Stimulated activated CD8-positive, alpha-beta memory T cell treated with anti-CD3 and anti-CD28 coated beads, Interleukin-7, amount 100 ng/mL, for 1 hour (primary cell): ENCODE measurements at places on chromosomes 6 and 20.

DNA sequence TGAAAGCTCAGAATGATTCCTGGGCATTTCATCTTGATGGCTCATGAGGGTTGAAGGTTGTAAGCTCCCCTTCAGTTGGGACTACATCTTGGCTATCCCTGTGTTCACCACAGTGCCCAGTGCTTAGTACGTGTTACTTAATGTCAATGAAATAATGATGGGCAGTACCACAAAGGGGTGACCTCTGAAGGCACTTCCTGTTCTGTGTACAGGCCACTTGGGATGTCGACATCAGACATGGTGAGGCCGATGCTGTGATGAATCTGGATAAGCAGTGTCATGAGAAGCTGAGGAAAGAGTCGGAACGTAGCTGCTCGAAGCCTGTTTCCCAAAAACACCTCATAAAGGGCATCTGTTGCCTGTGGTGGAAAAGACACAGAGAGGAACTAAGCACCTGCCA is 27.6 kb upstream of the RBL1 start:
- no peak for DNase-seq

DNA sequence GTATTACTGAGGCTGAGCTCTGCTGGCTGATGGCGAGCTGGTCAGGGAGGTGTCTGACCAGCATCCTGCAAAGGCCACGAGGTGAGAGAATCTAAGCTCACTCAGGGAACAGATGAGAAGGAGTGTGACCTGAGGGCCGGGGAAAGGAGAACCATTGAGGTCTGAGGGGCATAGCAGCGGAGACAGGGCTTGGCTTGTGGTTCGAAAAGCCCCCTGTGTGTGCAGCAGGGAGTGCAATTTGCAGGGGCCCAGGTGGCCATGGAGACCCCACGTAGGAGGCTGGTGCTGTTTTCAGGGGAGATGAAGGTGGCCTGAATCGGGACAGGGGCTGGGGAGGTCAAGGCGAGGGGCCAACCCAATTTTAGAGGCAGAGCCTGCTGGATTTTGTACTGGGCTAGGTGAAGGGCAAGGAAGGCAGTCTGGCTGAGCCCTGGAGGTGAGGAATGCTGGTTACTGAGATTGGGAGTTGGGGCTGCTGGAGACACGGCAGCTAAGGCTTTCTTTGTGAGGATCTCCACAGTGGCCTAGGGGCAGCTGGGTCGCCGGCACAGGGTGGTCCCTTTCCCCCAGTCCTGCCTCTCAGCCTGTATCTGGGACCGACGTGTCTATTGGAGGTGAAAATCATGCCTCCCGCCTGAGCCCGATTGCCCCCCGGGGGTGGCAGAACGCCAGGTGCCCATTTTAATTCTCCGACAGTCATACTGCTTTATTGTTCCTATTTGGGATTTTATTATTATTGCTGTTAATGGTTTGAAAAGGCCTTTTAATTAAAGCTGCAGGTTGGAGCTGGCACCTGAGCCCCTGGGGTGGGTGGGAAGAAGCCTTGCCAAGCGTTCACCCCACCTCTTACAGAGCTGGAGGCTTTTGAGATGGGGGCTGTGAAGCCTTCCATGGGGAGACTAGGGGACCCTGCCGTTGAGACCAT is 28.4 kb downstream of the DLGAP4 start:
- DNase-seq: no peak

- no peak for DNase-seq
Observed at GRCh38 chr6:69232008-69232407, 564.8 kb downstream of the LMBRD1 start.

GRCh38 chr6:88490195-88490907 is 324.2 kb upstream of the CNR1 start:
- no peak for DNase-seq

GRCh38 chr6:112822769-112823168 is 475.6 kb downstream of the RFPL4B start:
- DNase-seq: no peak

- DNase-seq: no peak
Observed at GRCh38 chr20:34473262-34473883, 42.8 kb upstream of the DYNLRB1 start.

DNA sequence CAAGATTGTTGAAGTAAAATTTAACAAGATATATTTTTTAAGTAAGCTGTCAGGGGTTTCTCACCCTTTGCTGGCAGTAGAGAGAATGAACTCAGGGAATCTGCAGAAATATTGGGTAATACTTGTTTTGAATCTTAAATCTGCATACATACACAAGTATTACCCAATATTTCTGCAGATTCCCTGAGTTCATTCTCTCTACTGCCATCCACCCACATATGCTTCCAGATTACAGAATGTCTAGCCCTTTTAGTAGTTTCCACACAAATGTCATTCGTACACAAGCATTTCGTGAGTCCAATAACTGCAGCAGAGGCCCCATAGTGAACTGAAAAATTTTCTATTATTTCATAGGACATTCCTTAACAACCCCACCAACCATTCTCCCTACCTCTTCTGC is 69.6 kb upstream of the TNFRSF21 start:
- DNase-seq: no peak

DNA sequence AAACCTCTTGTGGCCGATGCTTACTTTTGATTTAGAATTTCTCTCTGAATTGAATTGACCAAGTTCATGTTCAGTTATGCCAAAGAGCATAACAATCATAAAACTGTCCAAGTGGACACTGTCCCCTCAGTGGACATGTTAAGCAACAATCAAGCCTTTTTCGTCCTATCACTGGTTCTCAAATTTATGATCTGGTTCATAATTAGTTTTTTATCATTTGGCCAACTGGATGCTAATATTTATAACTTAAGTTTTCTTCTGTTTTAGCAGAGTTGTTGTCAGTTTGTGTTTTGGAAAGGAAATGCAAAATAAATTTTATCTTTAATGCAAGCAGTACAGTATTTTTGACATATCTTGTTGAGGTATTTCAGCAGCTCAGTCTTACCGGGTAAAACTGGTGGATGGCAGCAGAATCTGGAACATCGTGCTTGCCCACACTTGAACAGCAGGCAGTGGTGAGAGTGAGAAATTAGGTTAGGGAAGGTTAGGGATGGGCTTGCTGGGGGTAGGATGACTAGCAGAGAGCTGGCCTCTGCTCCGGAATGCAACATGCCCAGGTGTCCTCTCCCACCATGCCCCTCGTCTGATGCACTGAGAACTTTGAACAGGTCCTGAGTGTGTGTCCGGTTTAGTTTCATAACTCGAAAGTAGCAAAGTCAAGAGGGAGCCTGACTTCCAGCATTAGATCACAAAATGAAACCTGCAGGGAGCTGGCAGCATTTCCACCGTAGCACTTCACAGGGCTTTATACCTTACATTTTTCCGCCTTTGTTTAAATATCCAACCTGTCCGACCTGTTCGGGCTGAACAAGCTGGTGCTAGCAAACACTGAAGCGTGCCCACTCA is 93.1 kb downstream of the RREB1 start:
- DNase-seq: no peak

- DNase-seq: no peak
Observed at GRCh38 chr20:51752343-51752951, 15.7 kb downstream of the ATP9A start.

DNA sequence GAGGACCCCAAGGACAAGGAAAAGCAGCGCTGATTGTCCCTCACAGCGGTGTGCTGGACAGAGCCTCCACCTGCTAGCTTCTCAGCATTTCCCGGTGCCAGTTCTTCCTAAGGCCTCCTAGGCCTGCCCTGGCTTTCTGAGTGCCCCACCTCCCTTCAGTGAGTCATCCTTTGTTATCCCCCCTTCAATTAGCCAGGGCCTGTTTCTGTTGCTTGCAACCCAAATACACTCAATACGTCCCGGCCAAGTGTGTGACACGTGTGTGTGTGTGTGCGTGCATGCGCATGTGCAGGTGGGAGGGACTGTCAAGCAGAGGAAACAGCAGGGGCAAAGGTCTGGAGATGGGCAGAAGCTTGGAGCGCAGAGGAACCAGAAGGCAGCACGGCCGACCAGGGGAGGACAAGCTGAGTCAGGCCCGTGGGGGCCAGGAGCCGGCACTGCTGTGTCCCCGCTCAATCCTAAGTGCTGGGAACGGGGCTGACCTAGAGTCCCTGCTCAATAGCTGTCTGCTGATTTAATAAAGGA is 159.8 kb downstream of the PREX1 start:
- DNase-seq: no peak

GRCh38 chr6:144094731-144095133 is 641 bp downstream of the SF3B5 start:
- no peak for DNase-seq

GRCh38 chr6:39197521-39197920 is 31.8 kb downstream of the KCNK5 start:
- DNase-seq: no peak

DNA sequence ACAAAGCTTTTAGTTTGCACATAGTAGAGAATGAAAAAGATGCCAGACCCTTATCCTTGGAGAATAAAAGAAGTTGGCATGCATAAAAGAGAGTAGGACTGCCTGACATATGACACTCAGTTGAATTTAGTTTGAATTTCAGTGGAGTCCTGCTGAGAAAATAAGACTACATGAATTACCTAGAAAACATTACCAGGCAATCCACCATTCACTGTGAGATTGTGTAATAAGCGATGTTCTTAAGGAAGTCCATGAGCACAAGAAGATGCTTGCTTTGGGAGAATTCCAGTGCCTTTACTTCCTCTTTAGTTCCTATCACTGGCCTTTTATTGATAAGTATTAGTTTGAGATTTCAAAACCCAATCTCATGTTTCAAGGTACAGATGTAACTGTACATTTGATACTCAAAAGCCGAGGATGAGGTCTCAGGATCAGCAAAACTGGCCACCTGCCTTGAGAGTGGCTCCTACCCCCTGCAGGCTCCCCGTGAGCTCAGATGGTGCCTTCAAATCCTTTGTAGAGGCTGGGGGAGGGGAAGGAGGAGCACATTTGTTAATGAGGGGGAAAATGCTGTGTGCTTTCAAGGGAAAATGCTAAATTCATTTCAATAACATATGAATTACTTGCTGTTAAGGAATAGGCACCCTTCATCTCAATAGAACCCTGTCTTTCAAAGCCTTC is 11.2 kb upstream of the UNC93A start:
- no peak for DNase-seq

DNA sequence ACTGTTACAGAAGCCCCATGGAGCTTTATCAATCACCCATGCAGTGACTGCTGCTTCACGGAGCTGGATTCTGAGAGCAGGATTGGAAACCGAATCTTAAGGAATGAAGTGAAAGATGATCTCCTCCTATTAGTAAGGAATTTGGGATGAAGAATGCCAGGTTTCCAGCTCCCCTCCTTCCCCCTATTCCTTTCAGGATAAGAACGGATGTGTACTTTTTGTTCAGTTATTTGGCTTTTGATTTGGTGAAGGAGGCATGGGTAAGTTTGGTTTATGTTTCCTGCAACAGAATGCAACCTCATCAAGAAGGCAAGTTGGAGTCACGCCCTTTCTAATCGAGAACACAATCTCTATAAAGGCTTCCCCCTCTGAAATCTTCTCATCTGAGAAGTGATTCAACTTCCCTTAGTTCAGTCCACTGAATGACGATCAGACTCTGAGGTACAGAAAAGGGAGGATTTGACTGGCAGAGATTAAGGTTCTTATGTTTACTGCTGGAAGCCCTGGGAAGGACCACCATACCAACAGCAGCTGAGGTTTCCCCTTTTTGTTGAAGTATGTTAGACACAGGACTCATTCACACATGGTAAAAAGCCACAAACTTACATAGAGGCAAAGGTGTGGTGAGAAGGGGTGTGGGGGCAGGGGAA is 5.5 kb downstream of the ELMO2 start:
- DNase-seq: no peak

GRCh38 chr6:71049198-71049770 is 92.4 kb upstream of the B3GAT2 start:
- no peak for DNase-seq

DNA sequence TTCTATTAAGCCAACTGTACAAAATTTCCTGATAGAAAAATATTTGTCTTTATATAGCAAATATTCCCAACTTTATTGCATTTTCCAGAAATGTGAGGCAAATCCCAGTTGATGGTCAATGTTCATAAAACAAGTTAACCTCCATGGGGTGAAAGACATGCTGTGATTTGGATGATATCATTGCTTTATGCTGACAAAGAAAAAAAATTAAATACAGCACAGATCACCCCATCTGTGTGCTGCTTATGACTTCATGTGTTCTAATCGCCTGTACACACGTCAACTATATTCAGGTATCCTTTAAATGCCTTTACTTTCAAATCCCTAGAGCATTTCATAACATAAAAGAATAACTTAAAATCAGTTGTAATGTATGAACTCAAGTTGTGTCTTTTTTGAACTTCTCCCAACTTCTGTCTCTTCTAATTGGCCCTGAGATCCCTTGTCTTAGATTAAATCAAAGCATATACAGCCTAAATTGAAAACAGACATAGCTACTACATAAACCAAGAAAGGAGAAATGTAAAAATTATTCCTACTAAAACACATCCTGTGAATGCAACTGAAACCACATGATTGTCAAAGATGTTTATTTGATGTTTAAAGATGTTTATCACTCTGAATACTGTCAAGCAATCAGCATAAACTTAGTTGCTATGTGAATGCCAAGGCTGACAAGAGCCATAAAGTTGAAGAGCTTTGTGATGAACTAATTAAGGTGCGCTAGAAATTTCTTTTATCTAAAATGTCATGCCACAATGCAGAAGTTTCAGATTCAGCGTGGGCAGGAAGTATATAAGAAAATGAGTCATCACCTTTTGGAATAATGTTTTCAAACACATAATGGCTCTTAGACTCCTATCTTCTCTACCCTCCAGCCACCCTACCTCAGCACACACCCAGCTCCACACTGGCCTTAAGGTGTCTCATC is 68.7 kb downstream of the FILIP1 start:
- DNase-seq: no peak

- DNase-seq: no peak
Observed at GRCh38 chr20:11894062-11894461, 23.6 kb upstream of the BTBD3 start.

DNA sequence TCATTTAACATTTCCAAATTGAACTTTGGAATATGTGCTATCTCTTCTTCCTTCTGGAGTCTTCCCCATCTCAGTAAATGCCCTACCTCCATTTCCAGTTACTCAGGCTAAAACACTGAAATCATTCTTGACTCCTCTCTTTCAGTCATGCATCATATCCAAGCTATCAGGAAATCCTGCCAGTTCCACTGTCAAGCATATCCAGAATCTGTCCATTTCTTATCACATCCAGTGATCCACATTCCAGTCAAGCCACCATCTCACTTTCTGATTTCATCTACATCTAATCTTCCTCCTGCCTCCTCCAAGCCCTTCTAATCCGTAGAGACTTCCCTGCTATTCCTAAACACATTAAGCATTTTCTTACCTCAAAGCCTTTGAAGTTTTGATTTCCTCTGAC is 15.3 kb upstream of the TBC1D32 start:
- no peak for DNase-seq
